ENCODE measurements at places on chromosomes 3 and 15.

DNA sequence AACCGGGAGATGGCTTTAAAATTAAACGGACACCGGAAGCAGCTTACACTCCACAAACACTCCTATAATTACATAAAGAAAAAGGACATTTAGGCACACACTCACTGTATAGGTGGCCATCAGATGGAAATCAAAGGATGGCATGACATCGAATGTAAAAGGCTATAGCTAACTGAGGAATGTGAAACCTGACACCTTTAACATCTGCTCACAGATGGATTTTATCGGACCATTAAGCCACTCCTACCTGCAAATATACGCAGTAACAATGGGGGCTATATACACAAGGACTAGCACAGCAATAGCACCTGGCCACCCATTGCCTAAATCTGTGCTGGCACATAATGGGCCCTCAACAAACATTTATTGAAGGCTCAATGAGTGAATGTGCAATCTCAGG lies 14.5 kb upstream of the RBSN start:
- DNase-seq, result no peak

DNA sequence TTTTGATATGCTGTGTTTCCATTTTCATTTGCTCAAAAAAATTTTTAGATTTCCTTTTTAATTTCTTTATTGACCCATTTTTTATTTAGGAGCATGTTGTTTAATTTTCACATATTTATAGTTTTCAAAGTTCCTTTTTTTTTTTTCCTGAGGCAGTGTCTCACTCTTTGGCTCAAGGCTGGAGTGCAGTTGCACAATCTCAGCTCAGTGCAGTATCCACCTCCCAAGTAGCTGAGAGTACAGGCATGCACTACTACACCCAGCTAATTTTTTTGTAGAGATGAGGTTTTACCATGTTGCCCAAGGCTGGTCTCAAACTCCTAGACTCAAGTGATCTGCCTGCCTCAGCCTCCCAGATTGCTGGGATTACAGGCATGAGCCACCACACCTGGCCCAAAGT lies 36.2 kb downstream of the PFN2 start:
- no peak for DNase-seq

DNA sequence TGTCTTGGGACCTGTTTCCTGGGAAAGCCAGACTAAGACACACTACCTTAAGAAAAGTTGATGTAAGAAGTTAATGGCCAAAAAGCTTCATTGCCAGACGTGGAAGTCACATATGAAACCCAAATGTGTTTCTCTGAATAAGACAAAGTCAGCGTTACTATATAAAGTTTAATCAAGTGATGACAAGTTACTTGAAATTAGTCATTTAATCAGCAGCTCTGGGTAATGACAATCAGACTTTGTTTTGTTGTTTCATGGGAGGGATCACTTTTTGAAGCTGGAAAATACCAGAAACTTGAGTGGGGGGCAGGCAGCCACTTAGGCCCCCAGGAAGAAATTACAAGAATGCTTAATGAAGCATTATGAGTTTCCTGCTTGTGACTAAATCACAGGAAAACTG lies 218.6 kb downstream of the PTPRG start:
- no peak for DNase-seq

- DNase-seq, result peak; percentile 79
These were observed 110.5 kb upstream of the GAP43 start for GRCh38 chr3:115512565-115513415.

- DNase-seq, result peak; percentile 28
These were observed 780 bp downstream of the TIPARP start for GRCh38 chr3:156674911-156675829.

- no peak for DNase-seq
These were observed 72.1 kb downstream of the EPHA3 start for GRCh38 chr3:89179355-89180001.

DNA sequence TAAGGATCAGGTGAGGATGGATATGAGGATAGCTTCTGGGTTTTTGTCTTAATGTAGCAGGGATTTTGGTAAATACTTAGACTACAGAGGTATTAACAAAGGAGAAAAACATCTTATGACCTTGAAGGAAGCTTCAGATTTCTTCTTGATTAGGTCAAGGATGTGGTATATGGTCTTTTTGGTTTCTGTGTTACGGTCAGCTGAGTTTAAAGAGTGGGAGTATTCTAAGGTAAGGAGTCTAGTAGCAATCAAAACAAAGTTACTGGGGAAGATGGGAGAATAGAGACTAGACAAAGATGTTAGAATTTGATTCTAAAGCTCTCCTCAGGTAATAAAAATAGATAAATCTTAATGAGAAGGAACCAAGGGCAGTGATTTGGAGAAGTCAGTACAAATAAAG lies 6.2 kb downstream of the HMG20A start:
- DNase-seq, result no peak

- no peak for DNase-seq
These were observed 155.9 kb upstream of the TLE3 start for GRCh38 chr15:70253461-70254156.

DNA sequence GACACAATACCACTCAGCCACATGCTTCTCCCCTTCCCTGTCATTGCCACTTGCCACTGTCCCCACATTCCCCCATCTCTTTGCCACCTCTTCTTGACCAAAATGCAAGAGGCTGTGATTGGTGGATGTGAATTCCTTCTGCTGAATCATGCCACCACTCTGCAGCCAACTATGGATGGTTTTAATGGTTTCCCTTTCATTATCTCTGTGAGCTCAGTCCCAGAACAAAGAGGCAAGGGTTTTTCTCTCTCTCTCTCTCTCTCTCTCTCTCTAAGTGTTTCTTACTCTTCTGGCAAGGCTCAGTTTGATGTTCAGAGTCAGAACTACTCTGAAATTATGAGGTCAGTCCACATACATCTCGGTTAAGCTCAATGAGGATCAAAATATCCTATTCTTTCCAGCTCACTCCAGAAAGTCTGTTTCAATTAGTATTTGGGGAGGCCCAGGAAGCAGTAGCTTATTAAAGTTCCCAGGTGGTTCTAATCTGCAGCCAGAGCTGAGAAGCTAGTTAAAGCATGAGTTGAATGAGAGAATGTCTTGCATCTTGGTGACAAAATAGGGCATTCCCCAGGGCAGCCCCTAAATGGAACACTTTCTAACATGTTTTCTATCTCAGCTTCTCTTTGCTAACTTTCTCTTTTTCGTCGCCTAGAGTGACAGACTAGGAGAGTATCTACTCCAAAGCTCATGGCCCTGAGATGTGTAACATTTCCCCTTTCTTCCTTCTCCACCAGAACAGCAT lies 8.5 kb upstream of the ILDR1 start:
- no peak for DNase-seq

GRCh38 chr3:190088890-190089289 lies 31.8 kb downstream of the P3H2 start:
- DNase-seq, result no peak

GRCh38 chr15:78035861-78036476 lies 41.5 kb downstream of the TBC1D2B start:
- DNase-seq, result no peak

- peak; percentile 64 for DNase-seq
These were observed 1.1 kb downstream of the ZBTB20 start for GRCh38 chr3:115146032-115146417.

DNA sequence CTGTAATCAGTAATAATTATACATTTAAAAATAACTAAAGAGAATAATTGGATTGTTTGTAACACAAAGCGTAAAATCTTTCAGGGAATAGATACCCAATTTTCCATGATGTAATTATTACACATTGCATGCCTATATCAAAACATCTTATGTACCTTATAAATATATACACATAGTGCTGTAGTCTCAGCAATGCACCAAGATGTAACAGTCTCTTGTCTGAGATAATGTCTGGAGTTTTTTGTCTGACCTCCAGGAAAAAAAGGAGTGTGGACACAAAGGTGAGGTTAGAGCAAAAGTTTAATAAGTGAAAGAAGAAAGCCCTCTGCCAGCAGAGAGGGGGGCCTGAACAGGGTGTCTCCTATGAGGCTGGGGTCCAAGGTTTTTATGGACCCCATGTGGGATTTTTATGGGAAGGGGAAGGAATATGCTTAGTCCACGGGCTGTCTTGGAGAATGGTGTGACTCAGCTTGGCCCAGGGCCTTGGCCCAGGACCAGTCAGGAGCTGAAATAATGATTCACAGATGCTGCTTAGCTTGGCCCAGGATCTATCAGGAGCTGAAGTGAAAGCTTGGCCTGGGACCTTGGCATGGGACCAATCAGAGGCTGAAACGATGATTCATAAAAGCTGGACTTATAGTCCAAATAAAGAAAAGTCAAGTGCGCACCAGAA lies 545.0 kb downstream of the ZPLD1 start:
- no peak for DNase-seq

- no peak for DNase-seq
These were observed 160.8 kb downstream of the SYNPR start for GRCh38 chr3:63438826-63439371.

GRCh38 chr15:69509131-69509530 lies 56.5 kb downstream of the RPLP1 start:
- no peak for DNase-seq

DNA sequence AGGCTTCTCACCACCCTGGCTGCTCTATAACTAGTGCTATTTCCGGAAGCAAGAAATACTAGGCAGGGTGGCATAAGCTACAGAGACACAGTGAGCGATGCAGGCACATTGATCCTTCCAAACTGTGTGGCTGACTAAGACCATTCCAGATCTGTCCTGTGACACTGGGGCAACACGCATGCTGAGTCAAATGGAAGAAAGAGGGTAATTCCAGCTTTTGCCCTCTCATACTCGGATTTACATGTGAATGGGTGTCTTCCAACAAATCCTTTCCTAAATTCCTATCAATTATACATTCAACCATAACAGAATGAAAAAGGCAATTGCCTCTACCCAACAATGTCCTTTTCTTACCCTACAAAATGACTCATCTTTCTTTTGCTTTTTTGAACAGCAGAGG lies 5.1 kb downstream of the FSIP1 start:
- DNase-seq, result no peak

GRCh38 chr15:70526221-70526973 lies 237.0 kb downstream of the UACA start:
- DNase-seq, result peak; percentile 83

DNA sequence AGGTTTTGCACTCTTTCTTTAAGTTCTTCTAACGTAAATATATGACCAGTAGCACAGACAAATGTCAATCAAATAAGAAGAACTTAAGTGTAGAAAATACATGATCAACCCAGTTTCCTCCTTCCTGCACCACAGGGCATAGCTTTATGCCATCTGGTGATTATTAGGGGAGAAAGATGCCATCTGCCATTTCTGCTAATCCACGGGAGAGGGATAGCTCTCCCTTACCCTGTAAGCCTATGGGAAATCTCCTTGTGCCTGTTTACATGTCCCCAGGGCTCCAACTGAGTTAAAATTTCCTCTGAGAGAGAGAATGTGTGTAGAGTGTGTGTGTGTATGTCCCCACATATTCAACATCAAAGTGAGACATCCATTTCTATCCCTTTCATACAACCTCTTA lies 135.9 kb downstream of the RSL24D1 start:
- DNase-seq, result no peak

DNA sequence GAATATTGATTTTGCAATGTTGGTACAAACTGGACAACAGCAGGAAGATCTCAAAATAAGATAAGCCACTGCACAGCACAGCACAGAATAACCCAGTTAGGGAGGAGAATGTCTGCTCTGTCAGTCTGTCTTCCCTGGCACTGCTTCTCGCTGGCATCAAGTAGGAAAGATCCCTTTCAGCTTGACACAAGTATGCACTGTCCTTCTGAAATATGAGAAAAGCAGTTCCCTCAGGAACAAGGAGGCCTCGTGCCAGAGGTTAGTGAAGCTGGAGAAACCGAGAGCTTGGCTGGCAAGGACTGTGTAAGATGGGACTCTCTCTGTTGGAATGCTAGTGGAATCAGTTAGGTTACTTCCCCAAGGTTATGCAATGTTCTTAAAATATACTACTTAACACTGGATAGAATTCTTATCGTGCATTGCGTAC lies 59.1 kb downstream of the FMN1 start:
- no peak for DNase-seq
